ENCODE measurements at places on chromosomes 2 and 18. TPM values are rescaled to one million over a fixed set of nuclear protein-coding genes. Genes with fewer than 3 reads are reported as not detected.

The SULT1C4 gene
- total RNA-seq = not detected

The AGXT gene
- not detected for total RNA-seq

The FTCDNL1 gene
- 5.0 TPM for total RNA-seq

The KATNAL2 gene
- total RNA-seq = 5.0 TPM

The POTEJ gene
- total RNA-seq = not detected

The DSC2 gene
- total RNA-seq = under 0.01 TPM

The NPHP1 gene
- total RNA-seq = 7.6 TPM

The ZNF804A gene
- not detected for total RNA-seq

The SLC30A3 gene
- total RNA-seq = under 0.01 TPM

The SLC14A1 gene
- total RNA-seq = 136 TPM
